ENCODE measurements at places on chromosomes 1 and 21. TPM values are rescaled to one million over a fixed set of nuclear protein-coding genes. Genes with fewer than 3 reads are reported as not detected.

GRCh38 chr1:246513041-246513440 lies 6.0 kb upstream of the SMYD3 start:
- DNase-seq: no peak

Gene PPFIA4
- 3.1 TPM for total RNA-seq

- peak; percentile 44 for DNase-seq
Observed at GRCh38 chr21:42155045-42155855, 63.7 kb upstream of the ABCG1 start.

DNA sequence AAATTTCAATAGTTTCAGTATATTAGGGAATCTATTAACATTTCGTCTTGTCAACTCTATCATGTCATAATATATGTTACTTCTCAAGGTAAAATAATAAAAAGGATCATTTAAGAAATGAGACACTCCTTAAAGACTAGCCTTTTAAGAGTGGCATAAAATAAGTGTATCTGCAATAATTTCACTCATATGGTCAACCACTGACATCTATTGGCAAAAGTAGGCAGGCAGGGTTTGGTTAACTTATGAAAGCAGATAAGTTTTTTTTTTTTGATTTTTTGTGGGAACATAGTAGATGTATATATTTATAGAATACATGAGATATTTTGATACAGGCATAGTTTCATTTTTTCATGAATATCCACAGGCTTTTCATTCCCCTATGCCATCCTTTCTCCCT lies 5.5 kb upstream of the RGS21 start:
- DNase-seq: no peak

DNA sequence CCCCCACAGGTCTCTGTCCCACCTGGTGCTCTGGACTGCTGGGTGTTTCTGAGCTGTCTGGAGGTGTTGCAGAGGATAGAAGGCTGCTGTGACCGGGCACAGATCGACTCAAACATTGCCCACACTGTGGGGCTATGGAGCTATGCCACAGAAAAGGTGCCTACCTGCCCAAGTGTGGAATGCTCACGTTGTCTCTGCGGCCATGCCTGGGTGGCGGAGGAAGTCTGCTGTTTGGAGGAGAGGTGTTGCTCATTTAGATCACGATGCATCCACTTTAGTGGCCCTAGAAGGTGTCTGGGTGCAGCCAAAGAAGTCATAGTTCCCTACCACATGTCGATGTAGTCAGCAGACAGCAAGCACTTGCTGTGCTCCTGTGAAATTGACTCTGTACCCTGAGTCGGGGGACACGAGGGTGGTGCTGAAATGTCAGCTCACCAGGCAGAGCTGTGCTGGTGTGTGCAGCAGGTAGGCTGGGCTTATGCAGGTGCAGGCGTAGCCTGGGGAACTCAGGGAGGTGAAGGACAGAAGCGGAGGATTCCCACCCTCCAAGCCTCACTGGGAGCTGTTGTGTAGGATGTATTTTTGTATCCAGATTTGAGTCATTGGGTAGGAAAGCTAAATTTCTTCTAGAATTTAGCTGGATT lies 32.8 kb upstream of the PWP2 start:
- DNase-seq: no peak

Gene C1orf226
- 13.0 TPM for total RNA-seq

DNA sequence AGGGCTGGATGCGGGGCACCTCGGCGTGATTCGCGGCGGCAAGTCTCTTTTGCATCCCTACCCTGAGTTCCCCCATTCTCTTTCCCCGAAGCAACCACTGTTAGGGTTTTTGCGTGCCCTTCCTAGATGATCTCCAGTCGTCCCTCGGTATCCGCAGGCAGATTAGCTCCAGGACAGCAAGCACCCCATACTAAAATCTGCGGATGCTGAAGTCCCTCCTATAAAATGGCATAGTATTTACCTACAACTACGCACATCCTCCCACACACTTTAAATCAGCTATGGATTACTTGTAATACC lies 22.8 kb upstream of the CFAP126 start:
- no peak for DNase-seq

- DNase-seq: no peak
Observed at GRCh38 chr1:230717251-230717650, 3.3 kb upstream of the AGT start.

DNA sequence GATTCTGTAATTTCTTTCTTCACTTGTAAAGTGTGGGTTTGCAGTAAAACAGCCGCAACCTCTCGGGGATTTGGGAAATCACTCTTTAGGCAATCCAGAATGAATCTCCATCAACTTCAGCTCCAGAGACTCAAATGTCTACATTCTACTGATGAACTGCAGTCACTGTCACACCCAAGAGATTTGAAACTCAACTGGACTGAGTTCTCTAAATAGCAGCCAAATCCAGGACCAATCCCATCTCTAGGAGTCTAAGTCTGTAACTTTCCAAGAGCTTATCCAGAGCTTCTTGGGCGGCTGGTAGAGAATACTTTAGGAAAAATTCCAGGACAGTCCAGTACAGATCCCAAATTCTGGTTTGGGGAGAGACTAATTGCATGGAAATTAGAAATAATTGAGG lies 62.9 kb downstream of the ADAMTS1 start:
- no peak for DNase-seq

Data from sciatic nerve (tissue), 2 donors.